HT-29 (cell line): ENCODE measurements at places on chromosomes 5 and 9. TPM values are rescaled to one million over a fixed set of nuclear protein-coding genes. Genes with fewer than 3 reads are reported as not detected.

FAM174A gene
- 18.1 and 20.6 TPM in 2 replicates for total RNA-seq

DNA sequence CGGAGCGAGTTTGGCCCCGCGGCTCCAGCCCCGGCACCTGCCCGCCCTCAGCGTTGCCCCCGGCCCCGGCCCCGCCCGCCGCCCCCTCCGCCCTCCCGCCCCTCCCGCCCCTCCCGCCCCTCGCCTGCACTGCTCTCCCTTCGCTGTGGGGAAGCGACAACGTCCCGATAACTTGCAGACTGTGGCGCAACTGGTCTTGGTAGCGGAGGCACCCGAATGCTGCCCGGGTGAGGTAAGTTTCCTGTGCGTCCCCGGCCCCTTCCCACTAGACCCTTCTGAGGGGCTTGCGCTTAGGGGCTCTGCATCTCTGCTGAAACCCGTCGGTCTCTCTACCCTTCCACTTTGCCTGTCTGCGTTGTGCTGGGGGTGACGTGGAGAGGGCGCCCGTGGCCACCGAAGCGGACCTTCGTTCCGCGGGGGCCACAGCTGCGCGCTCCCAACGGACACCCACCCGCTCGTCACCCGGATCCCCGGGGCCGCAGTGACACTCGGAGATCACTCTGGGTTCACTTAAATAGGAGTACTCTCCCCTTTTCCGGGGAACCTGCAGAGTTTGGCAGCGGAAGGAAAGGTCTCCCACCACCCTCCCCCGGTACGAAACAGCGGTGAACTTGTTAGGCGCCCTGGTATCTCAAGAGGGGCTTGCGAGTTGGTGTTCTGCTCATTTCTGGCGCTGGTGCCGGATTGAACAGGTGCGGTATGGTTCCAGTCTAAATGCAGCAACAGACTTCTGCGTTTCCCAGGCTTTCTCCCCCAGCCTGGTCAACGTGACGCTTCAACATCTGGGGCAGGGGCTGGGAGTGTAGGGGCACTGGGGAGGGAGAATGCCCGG lies 707 bp downstream of the PIP5K1B start:
- DNase-seq, result peak; percentile 32

GNG10 gene
- 8.6 and 13.7 TPM in 2 replicates for total RNA-seq

GRCh38 chr9:127386249-127386648 lies 10.7 kb upstream of the SLC2A8 start:
- no peak for DNase-seq

DNA sequence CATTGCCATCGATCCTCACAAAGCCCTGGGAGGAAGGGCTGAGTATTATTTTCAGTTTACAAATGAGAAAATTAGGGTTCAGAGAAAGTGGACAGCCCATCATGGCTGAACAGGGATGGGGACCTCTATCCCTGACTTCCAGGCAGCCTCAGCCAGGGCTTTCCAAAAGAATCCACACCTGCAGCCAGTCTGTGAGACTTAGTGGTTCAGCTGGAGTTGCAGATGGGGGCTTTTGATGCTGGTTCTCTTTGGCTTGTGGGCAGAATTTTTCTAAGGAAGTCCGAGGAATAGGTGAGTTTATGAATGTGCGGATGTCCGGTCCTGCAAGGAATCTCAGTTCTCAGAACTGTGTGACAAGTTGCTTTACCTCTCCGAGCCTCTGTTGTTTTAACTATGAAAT lies 138.1 kb downstream of the RGS3 start:
- DNase-seq, result no peak

DNA sequence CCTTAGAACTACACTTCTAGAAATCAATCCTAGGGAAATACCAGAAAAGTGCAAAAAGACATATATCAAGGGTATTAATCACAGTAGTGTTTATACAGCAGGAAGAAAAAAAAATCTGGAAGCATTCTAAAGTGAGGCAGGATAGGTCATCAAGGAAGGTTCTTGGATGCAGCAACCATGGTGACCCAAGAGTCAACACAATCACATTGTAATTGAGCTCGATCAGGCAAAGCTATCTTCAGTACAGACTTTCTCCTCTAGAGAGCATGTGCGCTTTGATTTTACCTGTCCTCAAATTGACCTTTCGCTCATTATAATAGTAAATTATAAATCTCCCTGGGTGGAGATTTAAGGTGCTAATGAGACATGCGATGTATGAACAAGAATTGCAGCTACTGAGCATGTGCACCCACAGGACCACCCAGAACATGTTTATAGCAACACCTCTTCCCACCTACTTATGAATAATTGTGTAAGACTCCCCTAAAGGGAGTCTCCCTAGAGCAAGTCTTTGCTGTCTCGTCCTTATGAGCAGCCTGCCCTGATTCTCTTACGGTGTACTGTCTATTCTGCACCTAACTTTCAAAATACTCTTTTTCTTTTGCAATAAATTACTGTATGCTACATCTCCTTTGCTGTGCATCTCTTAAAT lies 297.7 kb downstream of the ATPSCKMT start:
- peak; percentile 5 for DNase-seq

ANKRD34B gene
- total RNA-seq, result not detected in 2 replicates

GRCh38 chr5:2460098-2460497 lies 291.4 kb downstream of the IRX2 start:
- no peak for DNase-seq

ROR2 gene
- not detected in 2 replicates for total RNA-seq

- no peak for DNase-seq
Measured at GRCh38 chr5:61357745-61358144, 25.7 kb downstream of the ZSWIM6 start.

DNA sequence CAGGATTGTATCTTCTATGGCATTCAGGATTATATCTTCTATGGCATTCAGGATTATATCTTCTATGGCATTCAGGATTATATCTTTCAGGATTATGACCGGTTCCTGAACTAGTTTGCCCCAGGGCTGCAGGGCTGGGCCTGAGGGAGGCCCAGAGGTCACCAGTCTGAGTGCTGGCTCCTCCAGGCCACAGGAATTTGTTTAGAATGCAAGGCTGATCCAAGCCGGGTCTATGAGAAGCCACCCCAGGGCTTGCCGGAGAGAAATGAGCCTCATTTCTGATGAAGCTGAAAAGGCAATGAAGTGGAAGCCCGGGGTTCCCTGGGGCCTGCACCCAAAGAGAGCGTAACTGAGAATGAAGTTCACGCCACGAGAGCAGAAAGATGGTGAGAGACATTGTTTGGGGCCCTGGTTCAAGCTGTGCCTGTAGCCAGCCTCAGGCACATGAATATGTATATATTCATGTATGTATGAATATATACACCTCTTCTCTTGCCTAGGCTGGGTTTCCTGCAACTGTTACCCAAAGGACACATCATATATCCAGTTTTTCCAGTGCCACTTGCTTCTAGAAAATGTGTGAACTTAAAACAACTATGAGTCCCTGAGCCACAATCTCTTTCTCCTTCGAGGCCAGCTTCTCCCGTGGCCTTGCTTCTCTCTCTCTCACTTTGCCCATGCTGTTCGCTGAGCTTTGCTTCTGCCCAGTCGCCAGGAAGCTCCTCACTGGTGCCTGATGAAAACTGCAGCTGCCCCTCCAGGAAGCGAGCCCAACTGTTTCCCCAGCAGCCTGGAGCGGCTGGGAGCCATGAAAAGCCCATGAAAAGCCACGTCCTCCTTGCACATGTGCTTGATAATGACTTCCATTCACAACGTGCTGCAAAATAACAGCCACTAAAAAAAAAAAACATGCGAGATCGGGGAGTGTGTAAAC lies 62.3 kb downstream of the GTF3C4 start:
- DNase-seq, result no peak
